ENCODE measurements at places on chromosomes 1 and 21.
A peak's percentile ranks its signal among the peaks of the same experiment; 100 is the strongest.

- DNase-seq, result no peak
Observed at GRCh38 chr1:198287916-198288315, 131.1 kb downstream of the NEK7 start.

- no peak for DNase-seq
Observed at GRCh38 chr1:218804014-218804785, 369.5 kb upstream of the LYPLAL1 start.

DNA sequence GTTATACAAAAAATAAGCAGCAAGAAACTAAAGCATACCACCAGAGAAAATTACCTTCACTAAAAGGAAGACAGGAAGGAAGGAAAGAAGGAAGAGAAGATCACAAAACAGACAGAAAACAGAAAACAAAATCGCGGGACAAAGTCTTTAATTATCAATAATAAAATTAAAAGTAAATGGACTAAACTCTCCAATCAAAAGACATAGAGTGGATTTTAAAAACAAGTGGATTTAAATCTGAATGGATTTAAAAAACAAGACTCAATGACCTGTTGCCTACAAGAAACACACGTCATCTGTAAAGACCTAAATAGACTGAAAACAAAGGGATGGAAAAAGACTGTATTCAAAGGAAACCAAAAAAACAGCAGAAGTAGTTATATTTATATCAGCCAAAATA, 75.7 kb upstream of the MAGI3 start:
- no peak for DNase-seq

- DNase-seq, result no peak
Observed at GRCh38 chr1:97337250-97338030, 583.4 kb downstream of the DPYD start.

GRCh38 chr1:29453502-29454240, 217.3 kb downstream of the PTPRU start:
- no peak for DNase-seq

DNA sequence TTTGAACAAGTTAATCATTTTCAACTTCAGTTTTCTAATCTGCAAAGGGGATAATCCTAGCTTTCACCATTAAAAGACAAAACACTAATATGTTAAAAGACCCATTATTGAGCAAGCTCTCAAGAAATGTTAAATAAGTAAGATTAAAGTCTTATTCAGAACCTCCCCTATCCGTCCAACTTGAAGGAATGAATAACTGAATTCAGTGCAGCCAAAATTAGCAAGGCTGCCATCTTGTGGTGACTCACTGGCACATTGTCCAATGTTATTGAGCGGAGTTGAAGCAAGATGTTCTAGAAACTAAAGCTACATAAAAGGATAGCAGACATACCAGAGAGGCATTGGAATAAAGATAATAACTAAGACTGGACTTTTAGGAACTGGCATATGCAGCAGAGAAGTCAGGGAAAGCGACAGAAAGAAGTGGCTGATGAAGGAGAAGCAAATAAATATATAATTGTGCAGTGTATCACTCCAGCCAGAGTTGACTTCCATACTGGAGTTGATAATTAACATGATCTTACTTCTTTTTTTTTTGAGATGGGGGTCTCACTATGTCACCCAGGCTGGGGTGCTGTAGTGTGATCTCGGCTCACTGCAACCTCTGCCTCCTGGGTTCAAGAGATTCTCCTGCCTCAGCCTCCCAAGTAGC, 8.2 kb upstream of the CAP1 start:
- DNase-seq, result no peak

DNA sequence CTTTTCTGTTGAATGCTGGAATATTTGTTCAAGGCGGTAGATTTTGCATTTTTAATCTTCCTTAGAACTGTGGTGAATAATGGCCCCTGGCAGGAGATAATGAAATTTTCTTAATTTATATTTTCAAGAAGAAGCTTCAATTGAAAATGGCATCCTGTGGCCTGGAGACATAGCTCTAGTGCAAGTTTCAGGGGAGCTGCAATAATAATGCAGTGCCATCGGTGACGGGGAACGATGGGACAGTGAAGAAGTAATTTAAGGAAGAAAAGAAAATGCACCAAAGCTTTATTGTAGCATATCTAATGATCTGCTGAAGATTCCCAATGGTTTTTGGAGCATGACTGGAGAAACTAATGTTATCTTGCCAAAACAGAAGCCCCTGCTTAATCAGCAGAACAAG, 128.4 kb downstream of the ADGRL2 start:
- DNase-seq, result no peak

GRCh38 chr1:161180639-161181038, 3.3 kb upstream of the B4GALT3 start:
- no peak for DNase-seq

DNA sequence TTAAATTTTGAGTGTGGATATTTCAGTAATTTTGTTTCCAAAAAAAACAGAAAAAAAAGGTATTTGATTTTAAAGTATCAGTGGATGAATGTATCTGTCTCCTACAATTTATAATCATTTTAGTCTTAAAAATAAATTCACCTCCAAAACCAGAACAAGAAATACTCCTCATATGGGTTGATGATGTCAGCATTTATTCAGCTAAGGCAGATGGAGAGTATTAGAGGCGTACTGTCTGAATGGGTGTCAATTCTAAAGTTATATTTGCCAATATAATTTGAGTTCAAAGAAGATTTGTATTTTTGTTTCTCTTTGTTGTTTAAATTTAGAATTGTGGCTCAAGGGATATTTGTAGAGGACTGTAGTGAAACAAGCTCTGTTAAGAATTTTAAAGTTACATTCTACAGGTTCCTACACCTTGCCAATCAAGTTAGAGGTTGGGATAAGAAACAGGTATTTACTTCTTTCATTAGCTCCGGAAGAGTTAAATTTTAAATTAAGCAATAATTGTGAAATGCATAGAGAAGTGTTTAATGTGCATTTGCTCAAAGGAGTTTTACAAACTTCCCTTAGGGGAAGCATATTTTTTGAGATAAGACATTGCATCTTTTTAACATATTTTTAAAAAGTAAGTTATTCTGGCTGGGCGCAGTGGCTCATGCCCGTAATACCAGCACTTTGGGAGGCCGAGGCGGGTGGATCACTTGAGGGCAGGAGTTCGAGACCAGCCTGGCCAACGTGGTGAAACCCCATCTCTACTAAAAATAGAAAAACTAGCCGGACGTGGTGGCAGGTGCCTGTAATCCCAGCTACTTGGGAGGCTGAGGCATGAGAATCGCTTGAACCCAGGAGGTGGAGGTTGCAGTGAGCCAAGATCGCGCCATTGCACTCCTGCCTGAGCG, 1.2 kb downstream of the PLA2G4A start:
- no peak for DNase-seq

DNA sequence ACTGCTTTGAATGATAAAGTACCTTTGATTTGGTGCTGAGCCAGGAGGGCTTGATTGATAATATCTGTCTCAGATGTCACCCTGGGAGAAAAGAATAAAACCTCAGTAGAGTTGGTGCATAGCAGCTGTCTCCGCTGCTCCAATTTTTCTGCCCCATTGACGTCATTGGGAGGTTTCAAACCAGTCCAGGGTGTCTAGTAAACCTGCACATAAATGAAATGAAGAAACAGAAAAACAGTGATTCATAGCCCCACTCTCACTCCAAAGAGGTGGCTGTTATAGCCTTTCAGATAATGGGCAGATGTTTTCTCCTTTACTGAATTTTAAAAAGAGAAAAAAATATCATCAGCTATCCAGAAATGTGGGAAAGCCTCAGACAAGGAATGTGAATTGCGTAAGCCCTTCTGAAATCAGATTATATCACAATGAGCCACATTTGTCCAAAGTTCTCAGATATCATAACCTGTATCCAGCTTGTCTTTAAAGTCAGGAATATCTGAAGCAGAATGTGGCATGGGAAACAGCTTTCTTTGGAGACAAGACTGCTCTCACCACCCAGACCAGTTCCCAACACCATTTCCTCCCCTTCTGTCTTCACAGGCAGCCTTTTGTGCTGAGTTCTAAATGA, 351.3 kb upstream of the SGIP1 start:
- DNase-seq, result peak; percentile 62

DNA sequence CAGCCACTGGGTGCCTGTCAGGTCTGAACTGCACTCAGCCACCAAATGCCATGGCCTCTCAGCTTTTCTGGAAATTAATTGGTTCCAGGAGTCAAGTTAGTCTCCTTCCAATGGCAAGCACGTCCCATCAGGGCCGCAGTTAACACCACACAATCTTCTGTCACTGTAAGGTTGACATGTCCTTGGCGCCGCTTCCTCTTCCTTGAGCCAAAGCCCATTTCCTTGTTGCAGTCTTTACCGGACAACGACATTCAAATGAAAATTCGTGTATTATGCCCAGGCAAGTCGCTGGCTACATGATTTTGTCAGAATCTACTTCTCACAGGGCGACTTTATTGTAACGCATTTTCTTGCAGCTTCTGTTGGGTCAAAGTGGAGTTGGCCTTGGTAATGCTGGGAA, 430.6 kb upstream of the KAZN start:
- DNase-seq, result no peak

- no peak for DNase-seq
Observed at GRCh38 chr21:33895356-33895755, 20.2 kb downstream of the ATP5PO start.

- no peak for DNase-seq
Observed at GRCh38 chr1:21117597-21118001, 59.1 kb downstream of the EIF4G3 start.

GRCh38 chr1:106554294-106554693, 502.2 kb upstream of the PRMT6 start:
- peak; percentile 9 for DNase-seq

DNA sequence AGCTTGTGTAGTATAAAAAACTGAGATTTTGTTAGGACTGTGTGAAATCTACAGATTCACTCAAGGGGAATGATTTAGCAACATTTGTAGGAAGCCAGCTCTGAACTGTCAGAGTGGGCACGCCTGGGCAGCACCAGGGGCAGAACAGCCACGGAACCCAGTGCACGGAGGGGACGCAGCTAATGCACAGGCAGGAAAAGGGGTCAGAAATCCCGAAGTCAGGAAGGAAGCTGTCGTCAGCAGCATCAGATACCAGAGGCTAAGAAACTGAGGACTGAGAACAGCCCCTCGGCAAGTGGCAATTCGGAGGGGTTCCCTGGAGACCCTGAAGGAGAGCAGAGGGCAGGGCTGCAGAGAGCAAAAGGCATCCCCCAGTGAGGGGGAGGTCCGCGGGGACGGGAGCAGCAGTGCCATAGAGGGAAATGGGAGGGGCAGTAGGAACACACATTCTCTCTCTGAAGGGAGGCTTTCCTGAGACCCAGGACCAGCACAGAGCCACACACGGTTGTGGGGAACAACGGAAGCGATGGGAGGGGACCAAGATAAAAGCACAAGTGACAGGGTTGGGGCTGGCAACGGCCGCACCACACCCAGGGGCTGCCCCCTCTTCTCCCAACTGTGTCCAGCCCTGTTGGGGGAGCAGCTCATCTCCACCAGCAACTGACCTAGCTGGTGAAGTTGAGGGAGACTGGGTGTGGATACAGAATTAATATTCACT, 12.7 kb downstream of the UBE2J2 start:
- DNase-seq, result no peak

GRCh38 chr1:2090216-2090890, 40.1 kb downstream of the PRKCZ start:
- no peak for DNase-seq

GRCh38 chr1:19892628-19893168, 10.5 kb downstream of the OTUD3 start:
- no peak for DNase-seq

- DNase-seq, result no peak
Observed at GRCh38 chr1:178064191-178064821, 29.6 kb upstream of the RASAL2 start.

- no peak for DNase-seq
Observed at GRCh38 chr1:43565600-43566360, 35.1 kb downstream of the PTPRF start.

DNA sequence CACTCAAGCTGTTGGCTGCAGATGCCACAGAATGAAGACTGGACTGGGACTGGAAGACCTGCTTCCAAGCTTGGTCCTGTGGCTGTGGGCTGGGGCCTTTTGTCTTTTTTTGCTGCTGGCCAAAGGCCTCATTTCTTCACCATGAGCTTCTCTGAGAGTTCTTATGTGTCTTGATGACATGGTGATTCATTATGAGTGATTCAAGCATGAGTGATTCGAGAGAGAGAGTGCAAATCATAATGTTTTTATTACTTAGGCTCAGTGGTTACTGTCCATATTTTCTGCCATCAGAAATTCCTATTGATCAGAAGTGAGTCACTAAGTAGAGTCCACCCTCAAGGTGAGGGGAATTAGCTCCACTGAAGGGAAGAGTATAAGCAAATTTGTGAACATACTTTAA, 94.0 kb downstream of the PCP4 start:
- DNase-seq, result no peak

DNA sequence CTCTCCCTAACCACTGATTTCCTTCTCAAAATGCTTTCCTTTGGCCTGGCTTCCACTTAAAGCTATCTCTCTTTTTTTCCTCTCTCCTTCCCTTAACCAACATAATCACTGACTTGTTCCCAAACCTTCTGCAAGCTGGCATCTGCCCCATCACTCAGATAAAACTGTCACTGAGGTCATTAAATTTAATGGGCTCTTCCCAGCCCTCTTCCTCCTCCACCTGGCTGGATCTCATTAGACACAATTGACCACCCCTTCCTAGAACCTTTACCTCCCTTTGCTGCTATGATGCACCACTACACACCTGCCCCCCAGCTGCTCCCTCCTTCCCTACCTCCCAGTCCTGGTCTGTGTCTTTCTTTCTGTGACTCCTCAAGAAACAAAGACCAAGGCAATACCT, 44.0 kb upstream of the GJB5 start:
- no peak for DNase-seq

DNA sequence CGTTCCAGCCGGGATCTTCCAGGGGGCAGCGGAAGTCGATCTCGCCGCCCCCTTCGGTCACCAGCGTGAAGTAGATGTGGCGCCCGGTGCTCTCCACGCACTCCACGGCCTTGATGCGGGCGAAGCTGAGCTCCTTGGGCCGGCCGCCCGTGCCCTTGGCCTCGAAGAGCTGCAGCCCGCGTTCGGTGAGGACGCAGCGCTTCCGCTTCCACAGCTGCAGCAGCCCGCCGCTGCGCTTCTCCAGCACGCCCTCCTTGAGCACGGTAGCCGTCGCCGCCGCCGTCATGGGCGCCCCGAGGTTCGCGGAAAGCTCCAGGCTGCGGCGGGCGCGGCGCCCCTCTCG, 516 bp downstream of the PHLDA3 start:
- DNase-seq, result no peak

DNA sequence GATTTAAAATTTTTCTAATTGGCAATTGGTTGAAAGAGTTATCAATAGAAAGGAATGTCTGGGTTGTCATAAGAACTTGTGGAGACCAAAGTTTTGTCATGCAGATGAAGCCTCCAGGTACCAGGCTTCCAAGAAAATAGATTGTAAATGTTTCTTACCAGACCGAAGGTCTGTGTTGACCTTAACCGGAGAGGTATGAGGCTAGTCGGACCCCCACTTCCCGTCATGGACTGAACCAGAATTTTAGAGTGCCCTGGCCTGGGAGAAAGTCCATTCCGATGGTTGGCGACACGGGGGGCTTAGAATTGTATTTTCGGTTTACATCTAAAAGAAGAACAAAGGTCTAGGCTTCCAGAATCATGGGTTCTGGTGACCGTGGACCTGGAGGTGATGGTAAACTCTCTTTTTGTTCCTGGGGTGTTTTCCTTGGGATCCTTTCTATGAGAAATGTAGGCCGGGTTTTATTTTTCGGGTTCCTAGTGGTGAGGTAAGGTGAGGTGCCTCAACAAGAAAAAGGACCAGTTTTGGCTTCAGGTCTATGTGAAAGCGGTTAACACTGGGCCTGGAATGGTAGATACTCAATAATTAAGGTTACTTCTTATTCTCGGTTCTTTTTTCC, 405 bp upstream of the UHMK1 start:
- DNase-seq, result no peak

- DNase-seq, result peak; percentile 58
Observed at GRCh38 chr1:79551321-79551720, 544.8 kb upstream of the ADGRL4 start.

Measured in skeletal muscle cell (primary cell).